ENCODE measurements at places on chromosomes 16 and 17.

DNA sequence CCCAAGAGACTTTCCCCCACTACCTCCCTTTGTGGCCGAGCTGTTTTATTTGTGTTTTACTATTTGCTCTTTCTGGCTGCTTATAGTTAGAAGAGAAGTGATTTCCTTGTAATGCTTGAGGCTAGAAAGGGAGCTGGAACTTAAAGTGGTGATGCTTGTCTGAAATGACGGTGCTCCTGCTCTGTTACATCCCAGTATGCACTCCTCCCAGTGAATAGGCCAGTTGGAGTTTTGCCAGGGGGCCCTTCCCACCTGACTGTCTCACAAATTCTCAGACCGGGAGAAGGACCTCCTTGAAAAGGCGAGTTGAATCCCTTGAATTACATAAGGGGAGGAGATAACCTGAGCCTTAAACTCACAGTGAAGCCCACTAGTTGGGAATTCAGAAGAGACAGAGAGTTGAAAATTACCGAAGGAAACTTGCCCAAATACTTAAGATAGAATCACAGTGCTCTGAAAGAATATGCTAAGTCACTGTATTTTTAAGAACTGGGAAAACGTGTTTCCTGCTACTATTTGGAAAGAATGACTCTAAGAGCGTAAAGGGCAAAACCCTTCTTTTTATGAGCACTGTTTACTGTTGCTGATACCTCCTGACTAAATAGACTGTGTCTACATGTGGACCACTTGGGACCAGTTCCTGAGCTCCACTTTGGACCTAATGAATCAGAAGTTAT, 84.7 kb upstream of the CLEC3A start:
- DNase-seq: no peak

DNA sequence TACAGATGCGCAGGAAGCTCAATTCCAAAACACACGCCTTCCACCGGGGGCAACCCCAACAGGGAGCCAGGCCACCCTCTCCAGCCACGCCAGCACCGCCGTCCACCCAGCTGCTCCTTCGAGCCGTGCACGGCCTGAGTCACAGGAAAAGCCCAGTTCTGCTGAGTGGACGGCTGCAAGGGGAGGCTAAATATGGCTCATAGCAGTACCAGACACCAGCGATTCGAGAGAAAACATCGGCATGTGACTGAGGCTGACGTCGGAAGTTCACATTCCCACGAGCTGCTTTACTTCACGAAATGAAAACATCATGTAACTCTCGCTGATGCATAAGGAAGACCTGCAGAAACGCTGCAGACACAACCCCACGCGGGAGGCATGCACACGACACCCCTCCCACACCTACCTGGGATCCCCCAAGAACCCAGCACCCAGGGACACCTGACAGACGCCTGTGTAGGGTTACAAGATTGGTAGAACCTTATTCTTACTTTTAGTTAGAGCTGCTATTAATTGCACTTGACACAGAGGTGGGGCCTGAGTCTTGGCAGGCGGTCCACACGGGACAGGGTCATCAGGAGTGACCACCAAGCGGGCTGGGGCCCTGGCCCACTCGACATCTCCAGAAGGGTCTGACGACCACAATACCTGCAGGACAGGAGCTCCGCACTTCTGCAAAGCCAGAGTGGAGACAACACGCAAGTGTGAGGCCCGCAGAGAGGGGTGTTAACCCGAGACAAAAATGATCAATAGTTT, 116.8 kb downstream of the ANKRD11 start:
- DNase-seq: no peak

DNA sequence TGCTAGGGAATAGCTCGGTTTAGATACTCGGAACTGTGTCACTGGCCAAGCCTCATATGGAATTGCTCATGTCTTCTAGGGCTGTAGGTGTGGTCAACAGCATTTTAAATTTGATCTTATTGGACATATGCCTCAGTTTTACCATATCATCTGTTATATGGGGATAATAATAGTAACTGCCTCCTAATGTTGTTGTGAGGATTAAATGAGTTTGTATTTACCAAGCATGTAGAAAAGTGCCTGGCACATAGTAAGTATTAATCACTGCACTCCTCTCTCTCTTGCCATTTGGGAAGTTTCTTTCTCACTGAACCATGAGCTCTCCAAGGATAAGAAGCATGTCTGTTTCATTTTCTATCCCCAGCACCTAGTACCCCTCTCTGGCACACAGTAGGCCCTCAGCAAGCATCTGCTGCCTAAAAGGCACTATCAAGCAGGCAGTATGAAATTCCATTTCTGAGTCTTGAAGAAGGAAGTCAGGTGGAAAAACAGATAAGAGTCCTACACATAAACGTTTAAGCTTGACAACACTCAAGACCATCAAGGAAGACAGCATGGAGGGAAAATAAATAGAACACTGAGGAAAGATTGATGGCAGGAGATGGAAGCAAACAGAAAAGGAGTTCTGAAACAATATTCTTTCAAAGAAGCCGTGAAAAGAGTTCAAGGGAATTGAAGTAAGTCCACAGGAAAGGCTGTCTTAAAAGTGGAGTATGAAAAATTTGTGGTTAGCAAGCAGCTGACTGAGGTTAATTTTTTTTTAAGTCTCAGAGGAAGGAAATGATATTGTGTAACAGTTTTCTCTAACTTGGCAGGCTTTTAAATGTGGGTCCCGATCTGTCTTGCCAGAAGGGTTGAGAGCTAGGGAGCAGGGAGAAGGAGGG, 2.2 kb upstream of the ATP6V0A1 start:
- no peak for DNase-seq

- no peak for DNase-seq
Observed at GRCh38 chr16:80851831-80852230, 47.4 kb upstream of the CDYL2 start.

- no peak for DNase-seq
Observed at GRCh38 chr16:56889206-56889605, 24.2 kb downstream of the SLC12A3 start.

- DNase-seq: no peak
Observed at GRCh38 chr17:17681744-17682292, 560 bp downstream of the RAI1 start.

DNA sequence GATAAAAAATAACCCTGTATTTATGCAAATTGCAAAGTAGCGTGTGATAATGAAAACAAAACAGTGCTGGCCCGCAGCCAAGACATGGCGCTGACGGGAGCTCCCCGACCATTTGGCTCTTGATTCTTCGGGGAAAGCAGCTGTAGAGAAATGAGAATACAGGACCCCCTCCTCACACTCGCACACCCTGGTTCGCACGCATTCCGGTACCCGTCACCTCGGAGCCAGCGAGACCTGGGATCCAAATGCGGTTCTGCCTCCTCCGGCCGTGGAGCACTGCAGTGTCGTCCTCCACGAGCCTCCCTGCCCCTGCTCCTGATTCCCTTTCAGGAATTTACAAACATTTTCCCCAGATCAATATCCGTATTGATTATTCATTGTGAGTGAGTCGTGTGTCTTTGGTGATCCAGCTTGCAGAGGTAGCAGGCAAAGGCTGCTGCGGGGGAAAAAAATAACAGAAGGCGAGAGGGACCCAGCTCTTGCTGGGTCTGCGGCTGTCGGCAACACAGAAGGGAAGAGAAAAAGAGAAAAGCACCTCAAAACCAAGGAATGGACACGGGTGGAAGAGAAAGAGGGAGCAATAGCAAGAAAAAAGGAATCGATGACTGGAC, 184.1 kb upstream of the ZFHX3 start:
- DNase-seq: no peak

DNA sequence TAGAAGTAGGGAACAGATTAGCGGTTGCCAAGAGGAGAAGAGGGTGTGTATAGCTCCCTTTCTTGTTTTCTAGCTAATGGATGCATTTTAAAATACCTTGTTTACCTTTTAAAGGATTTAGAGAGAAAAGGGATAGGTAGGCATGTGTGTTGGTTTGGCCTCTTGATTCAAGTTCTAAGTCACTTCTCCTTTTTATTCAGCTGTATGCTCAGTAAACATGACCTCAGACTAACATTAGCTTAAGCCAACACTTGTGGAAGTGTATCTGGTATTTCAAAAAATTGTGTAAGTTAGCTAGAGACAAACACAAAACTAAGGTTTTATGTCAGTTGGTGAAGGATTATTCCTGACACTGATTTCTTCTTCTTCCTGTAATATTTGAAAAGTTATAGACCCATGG, 204.1 kb upstream of the NOG start:
- DNase-seq: no peak

- no peak for DNase-seq
Observed at GRCh38 chr17:44382917-44383316, 6.5 kb downstream of the ITGA2B start.

GRCh38 chr17:7313088-7313889, 1.9 kb downstream of the GPS2 start:
- DNase-seq: no peak

GRCh38 chr16:22206842-22207714, 1.0 kb downstream of the EEF2K start:
- DNase-seq: peak; percentile 17

- no peak for DNase-seq
Observed at GRCh38 chr17:81331527-81332043, 36.5 kb upstream of the SLC38A10 start.

- DNase-seq: no peak
Observed at GRCh38 chr17:79189305-79189704, 114.7 kb downstream of the ENGASE start.

DNA sequence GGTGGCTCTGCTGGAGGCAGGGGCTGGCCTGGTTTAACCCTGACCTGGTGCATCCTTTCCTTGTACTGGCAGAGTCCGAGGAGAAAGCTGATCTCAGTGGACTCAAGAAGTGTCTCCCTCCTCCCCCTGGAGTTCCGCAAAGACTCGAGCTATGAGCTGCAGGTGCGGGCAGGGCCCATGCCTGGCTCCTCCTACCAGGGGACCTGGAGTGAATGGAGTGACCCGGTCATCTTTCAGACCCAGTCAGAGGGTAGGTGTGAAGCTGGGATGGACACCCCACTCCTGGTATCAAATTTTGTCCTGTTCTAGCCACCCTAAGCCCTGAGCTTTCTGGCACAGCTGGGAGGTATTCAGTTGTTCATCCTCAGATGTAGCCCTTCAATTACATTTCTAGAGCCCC, 42.5 kb downstream of the IL21R start:
- DNase-seq: no peak

GRCh38 chr17:79617304-79617703, 6.5 kb upstream of the RBFOX3 start:
- DNase-seq: no peak

GRCh38 chr16:54266363-54266955, 20.1 kb downstream of the IRX3 start:
- DNase-seq: no peak

DNA sequence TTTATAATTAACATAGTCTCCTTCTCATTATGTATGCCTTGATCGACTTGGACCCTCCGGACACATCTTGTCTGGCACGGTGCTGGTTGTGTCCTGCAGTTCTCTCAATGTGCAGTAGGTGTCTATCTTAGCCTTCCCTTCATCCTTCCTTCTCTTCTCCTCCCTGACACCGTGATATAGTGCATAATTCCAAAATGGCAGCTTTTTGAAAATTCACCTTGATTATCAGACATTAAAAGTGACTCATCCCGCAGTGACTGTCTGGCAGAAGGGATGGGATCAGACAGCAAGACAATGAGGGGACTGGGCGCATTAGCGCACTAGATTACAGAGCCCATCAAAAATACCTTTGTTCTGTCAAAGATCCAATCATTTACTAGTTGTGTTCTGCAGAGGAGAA, 70.0 kb upstream of the PMFBP1 start:
- DNase-seq: no peak

DNA sequence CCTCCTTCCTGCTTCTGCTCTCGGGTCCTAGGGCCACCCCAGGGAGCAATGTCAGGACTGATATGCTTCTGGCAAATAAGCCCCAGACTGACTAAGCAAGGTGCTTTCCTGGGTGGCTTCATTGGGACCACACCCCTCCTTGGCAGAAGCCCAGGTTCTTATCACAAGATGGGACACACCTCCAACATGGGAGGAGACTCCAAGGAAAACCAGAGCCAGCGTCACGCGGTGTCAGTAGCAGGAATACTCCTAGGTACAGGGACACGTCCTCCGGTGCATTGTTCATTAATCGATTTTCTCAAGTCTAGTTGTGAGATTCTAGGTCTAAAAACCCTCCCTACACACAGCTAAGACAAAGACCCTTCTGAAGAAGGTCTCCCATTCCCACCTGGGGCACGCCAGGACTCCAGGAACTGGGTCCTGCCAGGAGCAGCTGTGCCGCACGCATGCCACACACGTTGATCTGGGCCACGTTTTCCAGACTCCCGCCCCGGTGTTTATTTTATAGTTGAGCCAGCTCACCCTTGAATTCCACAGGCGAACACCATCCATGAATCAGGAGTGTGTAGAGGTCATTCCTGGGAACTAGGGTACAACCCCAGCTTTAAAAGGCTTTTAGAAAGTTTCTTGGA, 30.8 kb downstream of the FA2H start:
- no peak for DNase-seq

GRCh38 chr17:58995247-58995940, 111.3 kb downstream of the TRIM37 start:
- DNase-seq: no peak

DNA sequence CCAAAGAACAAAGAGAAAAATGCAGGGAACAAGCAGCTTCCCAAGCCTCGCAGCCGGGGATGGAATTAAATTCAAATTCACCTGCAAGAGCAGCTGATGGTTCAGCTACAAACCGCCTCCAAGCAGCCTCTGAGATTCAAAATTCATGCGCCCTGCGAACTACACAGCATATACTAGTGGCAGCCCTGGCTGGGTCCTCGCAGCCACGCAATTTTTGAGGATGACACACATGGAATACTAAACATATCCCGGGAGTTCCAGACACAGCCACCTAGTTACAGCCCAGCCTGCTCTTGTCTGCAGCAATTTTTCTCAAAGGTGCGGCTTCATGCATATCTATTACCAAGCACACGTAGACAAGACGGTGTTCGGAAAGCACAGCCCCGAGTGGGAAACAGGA, 35.9 kb upstream of the KIFC3 start:
- no peak for DNase-seq

GRCh38 chr17:34714475-34715410, 135.4 kb downstream of the TMEM132E start:
- no peak for DNase-seq

DNA sequence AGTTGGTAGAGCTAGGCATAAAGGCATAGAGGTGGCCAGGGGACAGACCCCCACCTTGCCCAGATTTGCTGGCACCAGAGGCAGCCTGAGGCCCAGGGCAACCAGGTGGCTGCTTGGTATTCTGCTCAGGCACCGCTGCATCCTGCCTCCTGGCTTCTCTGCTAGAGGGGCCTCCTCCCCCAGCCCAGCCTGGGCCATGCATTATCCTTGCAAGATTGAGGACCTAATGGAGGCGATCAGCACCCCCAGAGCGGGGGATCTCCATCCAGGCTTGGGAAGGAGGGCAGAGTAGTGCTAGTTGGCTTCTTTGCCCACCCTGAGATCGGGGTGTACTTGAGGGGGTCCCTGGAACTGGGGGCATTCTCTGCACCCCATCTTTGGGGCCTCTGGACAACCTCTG, 23.8 kb downstream of the CDK5RAP3 start:
- no peak for DNase-seq

- no peak for DNase-seq
Observed at GRCh38 chr17:73498176-73498575, 146.1 kb downstream of the SDK2 start.

DNA sequence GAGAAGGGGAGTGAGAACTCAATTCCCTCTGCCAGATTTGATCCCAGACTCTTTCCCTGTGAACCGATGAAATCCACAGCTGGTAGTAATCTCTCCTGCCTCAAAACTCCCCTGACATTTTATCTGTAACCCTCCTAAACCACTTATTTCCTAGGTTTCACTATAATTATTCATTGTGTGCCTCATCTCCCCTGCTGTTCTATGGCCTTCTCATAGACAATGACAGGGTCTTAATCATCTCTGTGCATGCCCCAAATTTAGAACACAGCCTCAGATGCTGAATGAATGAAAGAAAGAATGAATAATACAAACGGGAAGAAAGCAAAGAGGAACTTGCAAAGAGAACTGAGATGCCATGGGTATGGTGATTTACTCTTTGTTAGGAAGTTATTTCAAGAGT, 451.1 kb downstream of the HS3ST3B1 start:
- DNase-seq: no peak
